ENCODE measurements at places on chromosomes 16 and 17.

DNA sequence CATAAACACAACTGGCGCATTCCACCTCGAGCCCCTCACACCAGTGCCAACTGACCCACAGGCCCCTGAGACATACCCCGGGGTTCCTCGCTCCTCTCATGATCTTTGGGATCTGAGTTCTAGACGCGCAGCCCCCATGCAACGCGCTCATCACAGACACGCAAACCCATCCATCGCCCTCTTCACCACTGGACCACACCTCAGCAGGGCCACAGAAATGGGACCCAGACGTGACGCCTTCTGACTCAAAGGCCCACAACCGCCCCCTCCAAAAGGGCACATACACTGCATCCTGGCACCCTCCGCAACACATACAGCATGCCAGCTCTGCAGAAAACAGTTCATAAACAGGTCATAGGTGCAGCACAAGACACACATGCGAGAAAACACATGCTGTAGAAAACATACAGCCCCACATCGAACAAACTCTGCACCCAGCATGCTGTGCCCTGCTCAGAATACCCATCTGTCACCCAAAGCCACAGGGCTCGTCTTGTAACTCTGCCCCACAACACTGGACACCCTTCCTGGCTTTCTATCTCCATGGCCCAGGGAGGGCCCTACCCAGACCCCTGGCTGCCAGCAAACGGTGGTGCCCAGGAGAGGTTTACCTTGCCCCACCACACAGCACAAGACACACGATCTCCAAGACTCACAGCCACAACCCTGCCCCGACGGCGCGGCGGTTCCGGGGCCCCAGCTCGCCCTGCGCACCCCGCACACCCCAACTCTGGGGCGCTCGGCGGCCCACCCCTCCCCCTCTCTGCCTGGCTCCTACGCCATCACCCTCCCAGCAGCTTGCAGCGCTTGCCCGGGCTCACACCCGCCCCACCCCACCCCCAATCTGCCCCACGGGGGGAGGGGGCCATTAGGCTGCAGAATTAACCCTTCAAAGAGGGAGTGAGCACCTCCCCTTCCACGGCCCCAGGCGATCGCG lies 887 bp downstream of the ZBTB4 start:
- DNase-seq: no peak

DNA sequence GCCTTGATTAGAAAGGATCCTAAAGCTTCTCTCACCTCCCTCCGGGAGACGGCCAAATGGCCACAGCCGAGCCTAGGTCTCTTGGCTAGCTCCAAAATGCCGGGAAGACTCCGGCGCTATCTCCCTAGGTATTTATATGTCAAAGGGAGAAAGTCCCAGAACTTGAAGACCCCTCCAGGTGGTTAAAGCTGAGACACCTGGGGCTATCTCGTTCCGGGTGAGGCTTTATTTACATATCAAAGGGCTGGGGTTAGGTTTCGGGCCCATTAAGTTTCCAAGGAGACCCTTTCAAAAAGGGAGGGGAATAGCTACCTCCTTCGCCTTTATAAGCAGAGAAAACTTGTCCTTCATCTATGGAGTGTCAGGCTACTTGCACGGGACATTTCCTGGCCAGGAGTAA lies 70.9 kb upstream of the KIFC3 start:
- DNase-seq: no peak

GRCh38 chr16:88067530-88068411 lies 116.5 kb downstream of the BANP start:
- DNase-seq: no peak

DNA sequence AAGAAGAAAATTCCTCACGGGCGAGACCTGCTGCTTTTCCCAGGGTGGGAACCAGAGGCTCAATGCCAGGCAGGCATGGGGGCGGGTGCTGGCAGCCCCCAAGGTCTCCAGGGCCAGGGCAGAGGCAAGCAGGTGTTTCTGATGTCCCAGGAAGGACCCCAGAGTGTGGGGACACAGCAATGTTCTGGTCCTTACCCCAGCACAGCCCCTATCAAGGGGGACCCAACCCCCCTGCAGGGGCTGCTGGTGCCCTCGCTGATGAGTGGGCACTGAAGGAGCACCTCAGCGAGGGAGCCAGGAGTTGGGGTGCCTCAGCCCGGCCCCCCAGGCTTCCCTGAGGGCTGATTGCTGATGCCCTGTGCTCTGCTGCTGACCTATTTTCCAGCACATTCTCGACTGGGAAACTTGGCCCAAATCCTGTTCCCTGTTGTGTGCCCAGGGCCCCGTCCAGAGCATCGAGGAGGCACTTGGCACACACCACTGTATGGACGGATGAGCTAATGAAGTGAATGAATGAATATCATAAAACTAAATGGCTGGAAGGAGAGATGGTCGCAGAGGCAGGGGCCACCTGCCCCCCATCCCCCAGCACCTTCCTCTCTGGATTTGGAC lies 2.8 kb downstream of the DBNDD1 start:
- no peak for DNase-seq

DNA sequence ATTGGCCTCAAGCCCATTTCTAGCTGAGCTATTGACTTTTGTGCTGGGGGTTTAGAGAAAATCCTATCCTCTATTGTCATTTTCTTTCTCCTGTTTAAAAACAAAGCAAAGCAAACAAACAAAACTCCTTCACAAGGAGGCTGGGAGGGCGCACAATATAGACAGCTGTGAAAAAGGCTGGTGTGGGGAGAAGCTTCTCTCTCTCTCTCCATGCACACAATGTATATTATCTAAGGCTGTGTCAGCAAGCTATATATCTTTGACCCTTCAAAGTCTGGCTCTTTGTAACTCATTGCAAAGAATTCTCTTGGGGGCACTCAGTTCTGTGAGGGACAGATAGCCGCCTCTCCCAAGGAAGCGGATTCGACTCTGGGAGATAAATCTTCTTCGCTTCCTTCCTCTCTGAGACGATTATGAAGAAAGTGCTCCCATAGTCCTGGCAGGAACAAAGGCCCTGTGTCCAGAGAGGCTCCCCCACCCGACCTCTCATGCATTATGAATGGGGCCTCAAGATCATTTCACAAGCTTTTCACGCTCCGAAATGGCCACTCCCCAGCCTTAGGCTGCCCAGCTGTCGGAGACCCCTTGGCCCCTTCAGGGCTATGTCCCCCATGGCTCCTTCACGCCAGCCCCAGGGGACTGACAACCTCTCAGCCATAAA lies 33.2 kb upstream of the MEAK7 start:
- DNase-seq: no peak

GRCh38 chr16:67250045-67250327 lies 1.2 kb downstream of the SLC9A5 start:
- no peak for DNase-seq
